ENCODE measurements at places on chromosomes 3 and 15.

GRCh38 chr3:48128774-48129173 lies 59.4 kb downstream of the CDC25A start:
- no peak for DNase-seq

DNA sequence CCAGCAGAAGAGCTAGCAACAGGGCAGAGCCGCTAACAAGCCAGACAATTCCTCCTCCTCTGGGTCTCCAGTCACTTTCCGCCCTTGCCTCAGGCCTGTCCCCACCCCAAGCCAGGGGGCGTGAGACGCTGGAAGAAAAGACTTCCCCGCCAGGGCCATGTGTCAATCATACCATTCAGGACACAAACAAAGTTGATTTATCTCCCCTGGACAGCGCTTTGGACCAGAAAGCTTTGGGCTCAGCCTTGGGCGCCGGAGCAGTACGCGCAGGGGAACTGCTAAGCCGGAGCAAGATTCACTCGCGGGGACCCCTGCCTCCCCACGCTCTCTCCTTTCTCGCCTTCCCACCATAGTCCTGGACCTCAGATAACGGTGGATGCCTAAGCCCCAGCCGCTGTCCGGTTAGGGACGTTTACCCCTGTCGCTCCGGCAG lies 479 bp downstream of the LRRC2 start:
- no peak for DNase-seq

DNA sequence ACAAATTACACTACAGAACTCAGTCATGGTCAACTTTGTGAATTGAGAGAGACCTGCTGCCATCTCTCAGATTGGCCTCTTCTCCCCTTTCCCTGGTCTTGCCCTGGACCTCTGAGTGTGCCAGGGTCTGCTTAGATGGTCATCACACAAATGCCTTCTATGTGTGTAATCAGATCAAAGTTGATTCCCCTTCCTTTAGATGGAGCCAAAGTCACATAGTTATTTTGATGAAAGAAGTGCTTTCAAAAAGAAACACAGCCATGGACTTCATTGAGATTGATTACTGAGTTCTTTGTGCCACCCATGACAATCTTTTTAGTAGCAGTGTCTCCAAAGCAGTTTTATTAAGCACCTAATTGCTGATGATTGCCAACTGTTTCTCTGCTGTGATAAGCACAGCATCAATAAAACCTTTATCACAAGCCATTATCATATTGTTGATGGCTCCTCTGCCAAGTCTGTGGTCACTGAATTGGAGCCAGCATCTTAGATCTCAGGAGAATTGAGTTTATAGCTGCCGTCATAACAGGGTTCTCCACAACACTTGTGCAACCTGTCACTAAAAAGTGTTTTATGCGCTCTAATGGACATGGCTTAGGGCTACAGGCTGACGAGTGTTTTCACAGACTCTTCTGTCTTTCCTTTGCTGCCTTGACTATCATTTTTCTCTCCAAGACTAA lies 149.7 kb upstream of the NUDT16 start:
- DNase-seq = peak; percentile 13

GRCh38 chr15:60647246-60647645 lies 168.3 kb upstream of the ICE2 start:
- DNase-seq = no peak

- DNase-seq = no peak
These were observed 812.3 kb downstream of the NSUN3 start for GRCh38 chr3:94875149-94875548.

- DNase-seq = peak; percentile 72
These were observed 126.1 kb upstream of the ALDH1A3 start for GRCh38 chr15:100753503-100753902.

DNA sequence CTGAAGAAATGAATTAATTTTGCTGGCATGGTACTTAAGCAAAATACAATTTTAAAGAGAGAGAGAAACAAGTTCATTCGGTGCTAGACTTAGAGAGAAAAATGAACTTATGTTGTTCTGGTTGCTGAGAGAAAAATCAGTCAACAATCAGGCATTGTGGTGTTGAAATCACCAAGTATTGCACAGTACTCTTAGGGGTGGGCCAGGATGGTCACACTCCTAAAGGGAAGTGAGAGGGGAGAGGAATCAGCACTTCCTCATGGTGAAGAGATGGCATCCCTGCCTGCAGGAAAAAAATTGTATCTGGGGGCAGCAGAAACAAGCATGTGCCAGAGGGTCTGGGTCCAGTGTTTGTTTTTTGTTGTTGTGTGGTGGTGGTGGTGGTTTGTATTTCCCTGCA lies 7.0 kb upstream of the DMXL2 start:
- DNase-seq = no peak

Measured in fibroblast of skin of right quadriceps (primary cell).